Right forelimb (tissue), 1 donor: ENCODE measurements at places on chromosomes 1 and 21.

GRCh38 chr21:23968008-23968407 lies 1639.3 kb downstream of the MRPL39 start:
- DNase-seq, result no peak

GRCh38 chr1:82299656-82300055 lies 498.9 kb downstream of the ADGRL2 start:
- DNase-seq, result no peak

GRCh38 chr21:25126564-25126963 lies 480.7 kb downstream of the MRPL39 start:
- no peak for DNase-seq

DNA sequence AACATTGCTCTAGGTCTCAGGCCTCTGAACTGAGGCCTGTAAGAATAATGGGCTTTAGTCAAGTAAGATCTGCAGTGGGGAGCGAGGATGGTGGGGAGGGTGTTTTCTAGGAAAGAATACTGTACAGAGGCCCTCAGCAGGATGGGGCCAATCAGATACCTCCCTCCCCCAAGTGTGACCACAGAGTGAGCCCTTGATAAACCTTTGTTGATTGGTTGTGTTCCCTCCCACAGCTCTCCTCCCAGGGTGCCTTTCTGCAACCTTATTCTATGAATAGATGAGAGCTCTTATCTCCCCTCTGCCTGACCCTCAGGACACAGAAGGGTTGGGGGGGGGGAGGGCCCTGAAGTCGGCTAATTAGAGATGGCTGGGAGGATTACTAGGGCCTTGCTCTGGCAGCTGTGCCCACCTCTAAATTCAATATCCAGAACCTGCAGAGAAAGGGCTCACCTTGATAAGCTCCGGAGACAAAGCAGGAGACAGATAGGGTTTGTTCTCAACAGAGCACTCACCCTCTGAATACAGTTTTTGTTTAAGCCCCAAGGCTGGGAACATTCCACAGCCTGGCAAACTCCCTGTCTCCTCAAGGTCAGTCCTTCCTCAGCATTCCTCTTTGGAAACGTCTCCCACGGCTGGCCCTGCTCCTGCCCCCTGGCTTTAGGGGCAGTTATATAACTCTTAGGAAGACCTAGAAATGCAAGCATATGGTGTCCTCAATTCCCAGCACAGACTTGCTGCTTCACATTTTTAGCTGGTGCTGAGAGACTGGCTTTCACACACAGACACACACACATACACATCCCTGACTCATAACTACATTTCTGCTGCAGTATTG lies 42.9 kb downstream of the ATP1A1 start:
- DNase-seq, result no peak

DNA sequence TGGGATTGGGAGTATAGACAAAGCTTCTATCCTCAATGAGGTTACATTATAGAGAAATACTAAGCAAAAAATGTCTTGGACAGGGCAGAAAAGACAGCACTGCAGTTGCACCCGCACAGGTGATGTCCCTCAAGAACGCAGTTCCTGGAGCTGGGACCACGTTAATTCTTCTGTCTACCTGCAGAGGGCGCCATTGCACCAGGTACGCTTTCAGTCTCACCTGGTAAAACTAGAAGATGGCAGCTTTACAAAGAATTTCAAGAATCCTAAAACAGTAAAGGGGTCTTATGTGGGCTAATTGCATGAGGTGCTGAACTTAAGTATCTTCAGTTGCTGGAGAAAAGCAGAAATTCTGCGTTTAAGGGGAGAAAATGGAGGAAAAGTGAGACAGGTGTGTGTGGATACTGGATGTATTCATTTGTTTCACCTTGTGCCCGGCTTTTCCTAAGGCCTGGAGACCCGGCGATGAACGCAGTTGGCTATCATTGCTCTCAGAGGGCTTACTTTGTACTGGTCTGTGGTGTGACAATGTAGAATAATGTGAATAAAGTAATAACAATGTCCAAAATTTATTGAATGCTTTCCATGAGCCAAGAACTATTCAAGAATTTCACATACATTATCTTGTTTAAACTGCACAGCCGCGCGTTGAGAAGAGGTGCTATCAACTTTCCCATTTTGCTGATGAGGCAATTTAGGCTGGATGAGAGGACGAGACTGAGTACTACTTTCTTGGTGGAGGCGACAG lies 276.3 kb upstream of the GREM2 start:
- DNase-seq, result no peak

- DNase-seq, result no peak
Observed at GRCh38 chr1:51699391-51699790, 82.5 kb downstream of the OSBPL9 start.

GRCh38 chr1:211339631-211340041 lies 13.0 kb downstream of the TRAF5 start:
- no peak for DNase-seq

DNA sequence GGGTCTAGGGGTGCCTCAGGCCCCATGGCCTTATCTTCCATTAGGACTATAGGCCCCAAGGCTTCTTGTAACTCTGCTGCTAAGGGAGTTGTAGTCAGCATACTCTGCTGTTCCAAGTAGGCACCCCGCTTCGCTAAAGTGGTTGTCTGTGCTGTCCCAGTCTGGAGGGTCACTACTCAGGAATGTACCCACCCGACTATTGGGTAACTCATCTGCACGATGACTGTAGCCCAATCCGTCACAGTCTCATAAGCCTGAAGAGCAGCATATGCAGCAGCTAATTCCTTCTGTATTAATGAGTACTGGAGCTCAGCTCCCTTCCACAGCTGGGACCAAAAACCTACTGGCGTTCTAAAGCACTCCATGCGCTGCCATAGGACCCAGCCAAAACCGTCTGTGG lies 111.0 kb downstream of the GDAP2 start:
- no peak for DNase-seq

DNA sequence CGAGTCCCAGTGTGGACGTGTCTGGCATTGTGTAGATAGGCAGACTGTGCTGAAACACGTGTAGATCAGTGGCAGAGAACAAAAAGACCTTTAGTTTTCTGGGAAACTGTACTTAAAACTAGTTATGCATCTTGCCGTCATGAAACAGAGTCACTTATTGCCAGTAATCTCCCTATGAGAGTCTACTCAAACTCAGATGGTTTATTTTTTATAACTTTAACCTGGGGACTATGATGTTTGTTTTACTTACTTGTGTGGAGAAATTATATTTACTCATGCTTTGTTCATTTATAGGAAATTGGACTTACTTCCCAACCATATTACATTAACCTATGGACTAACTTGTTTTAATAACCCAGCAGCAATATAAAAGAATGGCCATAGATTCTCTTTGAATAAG lies 54.1 kb upstream of the ABCG1 start:
- no peak for DNase-seq

- DNase-seq, result no peak
Observed at GRCh38 chr1:167683641-167684502, 37.9 kb upstream of the MPZL1 start.

- DNase-seq, result peak; percentile 77
Observed at GRCh38 chr1:3069491-3070308, 697 bp downstream of the PRDM16 start.

DNA sequence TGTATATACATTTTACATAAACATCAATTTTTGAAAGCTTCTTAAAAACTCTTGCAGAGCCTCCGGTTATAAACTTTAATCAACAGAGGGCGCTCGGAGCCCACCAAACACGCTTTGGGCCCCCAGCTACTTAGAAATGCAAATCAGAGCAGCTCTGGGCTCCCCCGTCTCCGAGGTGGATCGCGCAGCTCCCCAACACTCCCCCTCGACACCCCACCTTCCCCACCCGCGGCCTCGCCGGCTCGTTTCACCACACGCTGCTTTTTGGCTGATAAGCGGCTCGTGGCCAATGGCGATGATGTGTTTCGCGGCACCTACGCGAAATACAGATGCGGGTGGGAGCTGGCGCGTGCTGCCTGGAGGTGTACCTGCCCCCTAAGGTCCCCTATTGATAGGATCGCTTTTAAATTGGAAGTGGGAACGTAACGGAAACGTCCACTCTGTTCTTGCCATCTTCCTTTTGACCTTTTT lies 1.7 kb upstream of the KIF26B start:
- DNase-seq, result peak; percentile 81

GRCh38 chr1:111873460-111874030 lies 115.9 kb downstream of the KCND3 start:
- DNase-seq, result no peak

- DNase-seq, result no peak
Observed at GRCh38 chr1:161946071-161946987, 77.3 kb downstream of the OLFML2B start.

GRCh38 chr1:187498028-187498427 lies 669.3 kb downstream of the PLA2G4A start:
- DNase-seq, result no peak

DNA sequence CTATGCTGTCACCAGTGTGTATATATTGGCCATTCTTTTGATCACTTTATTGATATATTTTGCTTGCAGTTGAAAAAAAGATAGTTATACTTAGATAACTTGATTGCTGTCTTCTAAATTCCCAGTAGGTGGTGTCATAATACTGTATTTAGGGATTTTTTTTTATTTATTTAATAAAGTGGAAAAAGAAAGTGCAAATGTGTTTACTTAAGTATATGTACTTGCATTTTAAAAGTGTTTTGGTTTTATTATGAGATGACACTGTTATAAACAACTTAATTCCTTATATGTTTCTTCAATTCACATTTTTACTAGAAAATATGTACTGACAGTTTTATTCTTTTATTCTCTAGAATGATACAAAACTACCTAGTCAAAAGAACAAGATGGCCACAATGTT lies 164.8 kb downstream of the USP25 start:
- DNase-seq, result no peak

- DNase-seq, result no peak
Observed at GRCh38 chr1:110450929-110451328, at the start of gene PROK1. TSS of gene PROK1 (plus strand) at chr1:110451149. CDS start at chr1:110451217, 68 bp downstream.

DNA sequence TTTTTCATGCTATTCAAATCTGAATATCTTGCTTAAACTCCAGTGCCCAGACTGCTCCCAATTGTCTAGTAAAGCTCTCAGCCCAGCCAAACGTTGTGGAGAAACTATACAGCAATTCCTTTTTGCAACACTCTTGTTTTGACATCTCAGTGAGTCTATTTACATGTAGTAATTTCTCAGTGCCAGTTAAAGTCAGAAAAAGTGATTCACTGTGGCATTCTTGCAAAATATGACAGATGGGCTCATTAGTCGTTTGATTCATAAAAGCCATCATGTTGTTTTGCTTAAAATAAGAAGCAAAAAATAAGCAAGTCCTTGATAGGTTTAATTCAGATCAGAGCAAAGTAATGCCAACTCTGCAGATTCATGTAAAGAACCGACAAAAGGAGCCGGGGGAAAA lies 20.7 kb upstream of the TMPRSS15 start:
- DNase-seq, result no peak

GRCh38 chr1:150094734-150095265 lies 27.2 kb downstream of the VPS45 start:
- no peak for DNase-seq

DNA sequence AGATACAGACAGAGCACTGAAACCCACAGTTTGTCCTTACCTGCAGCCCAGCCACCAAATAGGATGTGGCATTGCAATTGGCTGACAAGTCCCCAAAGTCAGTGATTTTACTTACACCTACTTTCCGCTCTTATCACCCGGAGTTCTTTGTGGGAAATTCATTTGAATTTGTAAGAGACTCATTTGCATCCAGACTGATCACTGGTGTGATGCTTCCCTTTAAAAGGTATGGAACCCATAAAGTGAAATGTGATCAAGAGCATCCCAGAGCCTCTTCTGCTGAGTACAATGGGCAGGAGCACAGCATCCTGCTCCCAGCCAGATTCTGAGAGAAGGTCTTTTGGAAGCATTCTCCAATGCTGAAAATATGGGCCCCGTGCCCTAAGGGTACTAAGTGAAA lies 161.4 kb downstream of the DAB1 start:
- DNase-seq, result no peak

GRCh38 chr1:246367041-246367440 lies 140.0 kb downstream of the SMYD3 start:
- no peak for DNase-seq

GRCh38 chr1:18814874-18815531 lies 44.5 kb downstream of the TAS1R2 start:
- DNase-seq, result no peak

DNA sequence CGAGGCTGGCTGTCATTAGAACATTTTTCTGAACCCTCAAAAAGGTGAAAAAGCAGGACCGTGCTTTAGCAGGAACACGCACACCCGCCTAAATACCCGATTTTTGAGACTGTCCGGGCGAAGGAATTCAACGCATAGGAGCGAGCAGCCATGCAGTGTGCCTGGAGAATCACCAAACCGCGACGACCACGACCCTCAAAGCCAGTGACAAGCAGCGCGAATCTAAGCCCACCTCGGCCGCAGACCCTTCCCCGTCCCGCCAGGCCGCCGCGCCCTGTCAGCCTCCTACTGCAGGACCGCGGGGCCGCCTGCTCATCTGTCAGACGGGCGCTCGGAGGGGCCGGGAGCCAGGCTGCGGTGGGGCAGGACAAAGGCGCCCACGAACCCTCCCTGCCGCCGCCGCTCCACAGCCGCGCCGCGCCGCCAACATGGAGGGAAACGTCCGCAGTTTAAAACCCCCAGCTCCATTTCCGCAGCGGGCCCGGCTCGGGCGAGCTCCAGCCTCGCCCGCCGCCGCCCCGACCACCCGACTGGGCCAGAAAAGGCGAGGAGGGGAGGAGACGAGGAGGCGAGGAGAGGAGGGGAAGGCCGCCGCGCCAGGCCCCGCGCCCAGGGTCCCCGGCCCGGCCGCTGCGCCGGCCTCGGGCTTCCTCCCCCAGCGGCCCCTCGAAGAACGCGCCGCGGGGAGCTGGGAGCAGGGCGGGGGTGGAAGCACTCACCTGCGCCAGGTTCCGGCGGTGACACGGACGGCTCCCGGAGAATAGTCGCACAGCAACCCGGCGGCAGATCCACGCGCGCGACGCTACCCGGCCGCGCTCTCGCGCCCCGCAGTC lies at the start of gene LBR:
Gene LBR (minus strand): TSS at position 804 of the 833 bp plus-strand sequence. CDS start 3,963 bp downstream, outside the sequence.
- DNase-seq, result peak; percentile 80

DNA sequence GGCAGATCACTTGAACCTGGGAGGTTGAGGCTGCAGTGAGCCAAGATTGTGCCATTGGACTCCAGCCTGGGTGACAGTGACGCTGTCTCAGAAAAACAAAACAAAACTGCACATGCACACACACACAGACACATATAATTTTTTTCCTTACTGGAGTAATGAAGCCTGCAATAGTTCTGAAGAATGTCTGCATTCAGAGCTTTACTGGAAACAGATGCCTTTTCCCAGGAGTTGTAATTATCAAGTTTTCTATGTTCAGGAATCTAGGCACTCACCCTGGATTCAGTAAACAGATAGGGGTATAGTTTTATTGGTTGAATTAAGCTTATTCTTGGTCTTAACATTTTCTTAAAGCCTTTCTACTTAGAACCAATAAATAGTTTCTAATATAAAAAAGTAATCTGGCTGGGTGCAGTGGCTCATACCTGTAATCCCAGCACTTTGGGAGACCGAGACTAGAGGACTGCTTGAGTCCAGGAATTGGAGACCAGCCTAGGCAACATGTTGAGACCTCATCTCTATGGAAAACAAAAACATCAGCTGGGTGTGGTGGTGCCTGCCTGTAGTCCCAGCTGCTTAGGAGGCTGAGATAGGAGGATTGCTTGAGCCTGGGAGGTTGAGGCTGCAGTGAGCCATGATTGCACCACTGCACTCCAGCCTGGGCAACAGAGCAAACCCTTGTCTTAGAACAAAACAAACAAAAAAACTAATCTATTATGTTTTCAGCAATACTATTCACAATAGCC lies 15.8 kb downstream of the SPEN start:
- no peak for DNase-seq
